ENCODE measurements at places on chromosomes 1 and 21.
A peak's percentile ranks its signal among the peaks of the same experiment; 100 is the strongest.

GRCh38 chr1:2507744-2508155 lies 18.6 kb downstream of the PANK4 start:
- DNase-seq: no peak

DNA sequence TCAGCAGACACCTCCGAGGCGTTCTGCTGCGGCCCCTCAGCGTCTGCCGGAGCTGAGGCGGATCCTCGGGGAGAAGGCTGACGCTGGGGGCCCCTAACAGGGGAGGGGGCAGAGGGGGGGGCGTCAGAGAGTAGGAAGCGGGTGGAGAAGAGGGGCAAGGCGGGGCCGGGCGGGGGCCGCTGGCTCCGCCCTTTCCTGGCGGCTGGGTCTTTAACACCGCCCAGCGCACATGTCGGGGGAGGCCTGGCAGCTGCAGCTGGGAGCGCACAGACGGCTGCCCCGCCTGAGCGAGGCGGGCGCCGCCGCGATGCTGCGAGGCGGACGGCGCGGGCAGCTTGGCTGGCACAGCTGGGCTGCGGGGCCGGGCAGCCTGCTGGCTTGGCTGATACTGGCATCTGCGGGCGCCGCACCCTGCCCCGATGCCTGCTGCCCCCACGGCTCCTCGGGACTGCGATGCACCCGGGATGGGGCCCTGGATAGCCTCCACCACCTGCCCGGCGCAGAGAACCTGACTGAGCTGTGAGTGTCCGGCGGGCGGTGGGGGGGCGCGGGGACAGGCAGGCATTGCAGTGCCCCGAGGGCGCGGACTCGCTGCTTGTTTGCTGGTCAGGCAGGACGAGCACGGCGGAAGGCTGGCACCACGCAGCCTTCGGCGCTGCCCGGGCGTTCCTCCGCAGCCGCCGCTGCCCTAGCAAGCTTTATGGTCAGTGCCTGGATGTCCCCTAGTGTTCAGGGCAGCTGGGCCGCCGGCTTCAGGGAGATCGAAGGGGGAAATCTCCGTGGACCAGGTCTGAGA lies at the start of gene NTRK1:
Gene NTRK1, plus strand, starts transcription at position 238 of the 796 bp plus-strand sequence. Its CDS starts 70 bp downstream, at position 308.
- no peak for DNase-seq

DNA sequence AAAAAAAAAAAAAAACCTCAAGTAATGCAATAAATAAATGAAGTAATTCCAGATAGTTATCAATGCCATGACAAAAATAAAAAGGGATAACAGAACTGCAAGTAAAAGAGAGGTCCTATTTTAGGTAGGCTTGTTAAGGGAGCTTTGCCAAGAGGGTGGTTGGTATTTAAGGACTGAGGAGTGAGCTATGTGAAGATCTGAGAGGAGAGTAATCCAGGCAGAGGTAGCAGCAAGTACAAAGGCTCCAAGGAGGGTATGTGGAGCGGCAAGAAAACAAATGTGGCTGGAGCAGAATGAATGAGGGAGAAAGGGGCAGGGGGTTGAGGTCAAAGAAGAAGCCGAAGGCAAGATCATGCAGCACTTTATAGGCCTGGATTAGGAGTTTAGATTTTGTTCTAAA lies 59.9 kb upstream of the CDC42BPA start:
- DNase-seq: no peak

GRCh38 chr1:30449428-30450147 lies 273.8 kb downstream of the MATN1 start:
- no peak for DNase-seq

- DNase-seq: no peak
Measured at GRCh38 chr21:44279354-44280260, 6.1 kb upstream of the AIRE start.

GRCh38 chr1:226100436-226101391 lies 38.2 kb downstream of the H3-3A start:
- peak; percentile 59 for DNase-seq

- DNase-seq: no peak
Measured at GRCh38 chr1:115429241-115429640, 91.2 kb upstream of the NGF start.

GRCh38 chr1:223067914-223068313 lies 75.1 kb downstream of the TLR5 start:
- no peak for DNase-seq

- no peak for DNase-seq
Measured at GRCh38 chr1:58803858-58804257, 20.0 kb upstream of the JUN start.

DNA sequence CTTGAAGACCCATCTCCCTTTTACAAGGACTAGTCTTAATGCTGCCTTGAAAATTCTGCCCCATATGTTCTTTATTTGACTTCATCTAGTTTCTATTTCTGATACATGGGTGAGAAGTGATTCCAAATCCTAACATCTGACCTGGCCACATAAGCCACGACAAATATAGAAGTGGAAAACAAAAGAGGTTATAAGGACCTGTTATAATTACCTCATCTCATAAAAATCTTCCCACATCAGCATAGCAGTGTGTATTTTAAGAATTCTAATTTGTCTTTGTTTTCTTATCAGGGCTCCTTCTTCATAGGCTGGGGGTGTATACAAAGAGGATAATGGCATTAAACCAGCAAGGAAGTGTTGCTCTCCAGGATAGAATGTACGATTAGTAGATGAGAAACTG lies 1007.4 kb downstream of the TTLL7 start:
- DNase-seq: no peak

- no peak for DNase-seq
Measured at GRCh38 chr1:59236721-59237545, 60.0 kb upstream of the FGGY start.

DNA sequence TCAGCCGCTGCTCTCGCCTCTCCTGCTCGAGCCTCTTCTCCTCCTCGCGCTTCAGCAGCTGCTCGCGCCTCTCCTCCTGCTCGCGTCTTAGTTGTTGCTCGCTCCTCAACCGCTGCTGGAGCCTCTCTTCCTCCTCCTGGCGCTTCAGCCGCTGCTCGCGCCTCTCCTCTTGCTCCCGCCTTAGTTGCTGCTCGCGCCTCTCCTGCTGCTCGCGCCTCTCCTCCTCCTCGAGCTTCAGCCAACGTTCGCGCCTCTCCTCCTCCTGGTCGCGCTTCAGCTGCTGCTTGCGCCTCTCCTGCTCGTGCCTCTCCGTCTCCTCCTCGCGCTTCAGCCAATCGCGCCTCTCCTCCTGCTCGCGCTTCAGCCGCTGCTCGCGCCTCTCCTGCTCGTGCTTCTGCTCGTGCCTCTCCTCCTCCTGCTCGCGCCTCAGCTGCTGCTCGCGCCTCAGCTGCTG lies 3.7 kb downstream of the TCHH start:
- DNase-seq: no peak

DNA sequence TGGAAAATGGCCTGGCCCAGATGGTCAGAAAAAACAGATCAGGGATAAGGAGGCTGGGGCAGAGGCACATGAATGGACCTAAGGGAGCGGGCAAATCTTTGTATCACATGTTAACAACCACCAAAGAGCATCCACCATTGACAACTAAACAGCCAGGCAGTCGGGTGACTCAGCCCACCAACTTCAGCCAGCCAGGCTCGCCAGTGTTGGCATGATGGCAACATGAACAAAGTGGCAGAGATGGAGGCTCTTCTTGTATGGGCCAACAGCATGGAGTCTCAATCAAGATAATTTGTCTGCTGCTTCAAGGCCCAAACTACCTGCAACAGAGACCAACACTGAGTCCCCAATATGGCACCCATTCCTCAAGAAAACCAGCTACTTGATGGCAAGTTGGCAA lies 16.5 kb upstream of the KIAA1614 start:
- DNase-seq: no peak

GRCh38 chr1:161261261-161262235 lies 3.0 kb downstream of the PCP4L1 start:
- DNase-seq: no peak

DNA sequence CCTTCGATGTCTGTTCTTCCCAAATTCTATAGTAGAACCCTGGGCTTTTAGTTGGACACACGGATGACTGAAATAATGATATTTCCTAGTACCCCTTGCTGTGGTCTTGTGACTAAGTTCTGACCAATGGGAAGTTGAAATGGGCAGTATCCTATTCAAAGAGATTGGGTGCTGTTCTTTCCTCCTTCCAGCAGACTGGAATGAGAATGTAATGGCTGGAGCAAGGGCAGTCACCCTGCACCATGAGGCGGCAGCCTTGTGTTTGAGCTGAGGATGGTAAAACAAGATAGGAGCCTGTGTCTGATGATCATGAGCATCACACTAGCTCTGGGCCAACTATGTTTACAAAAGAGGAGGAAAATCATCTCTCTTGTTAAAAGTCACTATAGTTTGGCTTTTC lies 5.1 kb upstream of the SRM start:
- DNase-seq: no peak

- DNase-seq: no peak
Measured at GRCh38 chr1:234490793-234491479, 12.0 kb upstream of the TARBP1 start.

DNA sequence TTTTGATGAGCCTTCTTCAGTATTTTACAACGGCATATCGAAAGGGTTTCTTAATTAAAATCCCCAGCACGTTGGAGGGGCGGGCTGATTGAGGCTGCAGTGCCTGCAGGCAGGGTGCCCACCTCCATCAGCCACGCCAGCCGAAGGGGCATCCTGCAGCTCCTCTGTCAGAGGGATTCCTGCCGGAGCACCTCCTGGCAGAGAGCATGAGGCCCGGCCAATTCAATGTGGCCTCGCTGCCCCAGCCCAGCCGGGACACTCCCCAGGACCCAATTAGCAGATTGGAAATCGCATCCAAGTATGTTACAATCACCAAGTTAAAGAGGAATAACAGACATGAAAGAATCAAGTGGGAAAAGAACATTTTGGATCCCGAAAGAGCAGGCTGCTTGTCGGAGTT lies 216.6 kb downstream of the ST6GALNAC3 start:
- DNase-seq: no peak

DNA sequence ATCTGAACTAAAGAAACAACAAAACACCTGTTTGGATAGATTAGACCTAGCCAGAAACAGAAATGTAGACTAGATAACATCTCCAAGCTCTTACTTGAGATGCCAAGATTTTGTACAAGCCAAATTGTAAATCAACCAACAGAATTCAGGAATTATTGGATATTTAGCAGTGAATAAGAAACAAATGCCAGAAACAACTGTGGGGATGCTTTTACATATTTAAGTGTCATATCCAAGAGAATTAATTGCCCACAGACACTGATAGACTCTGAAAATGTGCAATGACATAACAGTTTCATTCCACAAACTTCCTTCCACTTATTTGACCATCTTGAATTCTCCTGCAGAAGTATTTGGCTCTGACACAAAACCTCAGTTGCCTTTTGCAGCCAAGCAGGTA lies 92.3 kb downstream of the SGIP1 start:
- no peak for DNase-seq

DNA sequence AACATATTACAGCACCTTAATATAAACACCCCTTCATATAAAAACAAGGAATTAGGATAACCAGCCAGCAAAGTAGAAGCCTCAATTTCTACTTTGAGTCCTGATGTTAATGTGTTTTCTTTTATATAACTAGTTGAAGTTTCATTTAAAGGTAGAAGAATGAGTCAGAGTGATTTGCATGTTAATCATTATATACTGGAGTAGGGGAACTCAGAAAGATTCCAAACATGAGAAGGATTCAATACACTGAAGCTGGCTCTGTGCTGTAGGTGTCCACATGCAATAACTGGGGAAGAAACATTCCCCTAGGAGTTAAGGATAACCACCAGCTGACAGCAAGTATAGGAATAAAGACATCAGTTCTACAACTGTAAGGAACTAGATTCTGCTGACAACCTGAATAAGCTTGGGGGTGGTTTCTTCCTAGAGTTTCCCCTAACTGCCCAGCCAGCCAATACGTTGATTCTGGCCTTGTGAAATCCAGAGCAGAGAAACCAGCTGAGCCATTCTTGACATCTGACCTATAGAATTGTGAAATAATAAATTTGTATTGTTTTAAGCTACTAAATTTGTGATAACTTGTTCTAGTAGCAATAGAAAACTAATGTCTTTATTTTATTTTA lies 33.4 kb upstream of the RNPC3 start:
- DNase-seq: no peak

DNA sequence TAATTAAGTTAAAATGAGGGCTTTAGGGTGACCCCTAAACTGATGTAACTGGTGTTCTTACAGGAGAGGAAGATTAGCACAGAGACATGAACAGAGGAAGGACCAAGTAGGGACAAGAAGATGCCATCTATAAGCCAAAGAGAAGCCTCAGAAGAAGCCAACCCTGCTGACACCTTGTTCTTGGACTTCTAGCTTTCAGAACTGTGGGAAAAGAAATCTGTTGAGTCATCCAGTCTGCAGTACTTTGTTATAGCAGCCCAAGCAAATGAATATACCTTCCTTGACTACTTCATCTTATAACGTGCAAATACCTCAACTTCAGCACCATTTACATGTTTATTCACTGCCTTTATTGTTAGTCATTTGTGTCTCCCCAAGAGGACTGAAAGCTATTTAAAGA lies 3.4 kb downstream of the ZBTB21 start:
- DNase-seq: no peak

DNA sequence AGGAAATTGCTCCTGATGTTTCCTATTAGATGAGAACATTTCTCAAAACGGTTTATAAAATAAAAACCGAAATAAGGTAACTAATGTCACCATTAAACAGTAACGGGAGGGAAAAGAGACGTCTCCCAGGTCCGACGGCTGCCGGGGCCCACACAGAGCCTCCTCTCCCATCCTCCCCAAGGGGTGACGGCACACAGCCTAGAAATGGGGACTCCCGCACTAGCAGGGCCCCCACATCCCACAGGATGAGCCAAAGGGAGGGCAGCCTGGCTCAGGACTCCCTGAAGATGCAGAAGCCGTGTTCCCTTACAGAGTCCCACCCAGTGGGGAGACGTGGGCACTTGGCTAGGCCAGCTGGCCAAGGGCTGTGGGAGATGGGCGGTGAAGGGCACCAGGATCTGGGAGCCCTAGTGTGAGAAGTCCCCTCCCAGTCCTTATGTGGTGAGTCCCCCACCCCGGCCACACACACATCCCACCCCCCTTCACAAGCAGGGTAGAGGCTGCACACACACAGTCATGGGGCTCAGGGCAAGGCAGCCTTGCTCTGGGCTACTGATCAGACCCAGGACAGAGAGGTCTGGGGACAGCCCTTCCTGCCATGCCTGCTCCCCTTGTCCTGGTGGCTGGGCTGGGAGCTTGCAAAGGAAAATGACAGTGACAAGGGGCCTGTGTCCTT lies 3.3 kb downstream of the KRTAP10-3 start:
- DNase-seq: no peak

DNA sequence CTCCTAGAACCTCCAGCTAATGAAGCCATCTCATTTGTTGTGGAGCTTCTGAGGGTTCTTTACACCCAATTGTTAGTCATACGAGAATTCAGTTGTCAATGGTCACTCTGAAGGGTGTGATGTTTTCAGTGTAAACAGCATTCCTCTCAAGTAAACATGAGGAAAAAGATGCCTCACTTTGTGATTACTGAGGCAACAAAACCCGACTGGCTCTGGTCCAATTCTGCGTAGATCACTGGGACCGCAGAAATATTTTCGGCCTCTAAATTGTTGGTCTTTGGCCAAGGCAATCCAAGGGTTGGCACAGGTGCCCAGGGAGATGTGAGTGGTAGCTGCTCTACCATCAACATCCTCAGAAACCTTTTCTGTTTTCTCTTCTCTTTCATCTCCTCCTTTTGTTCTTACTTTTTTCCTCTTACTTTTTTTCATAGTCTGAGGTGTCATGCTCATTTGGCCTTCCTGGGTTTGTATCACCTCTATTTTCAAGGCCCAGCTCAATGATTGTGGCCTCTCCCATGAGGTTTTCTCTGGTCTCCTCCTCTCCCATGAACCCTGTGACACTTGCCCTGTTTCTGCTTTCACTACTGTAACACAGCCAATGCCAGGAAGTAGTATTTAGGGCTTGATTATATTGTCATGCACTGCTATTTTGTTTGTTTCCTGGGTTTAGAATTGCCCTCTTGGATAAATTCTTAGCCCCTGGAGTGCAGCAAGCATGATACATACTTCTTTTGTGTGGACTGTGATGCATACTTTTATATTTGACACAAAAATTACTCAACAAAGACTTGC lies 221.9 kb downstream of the TNR start:
- DNase-seq: no peak
